ENCODE measurements at places on chromosomes 2 and 18.

DNA sequence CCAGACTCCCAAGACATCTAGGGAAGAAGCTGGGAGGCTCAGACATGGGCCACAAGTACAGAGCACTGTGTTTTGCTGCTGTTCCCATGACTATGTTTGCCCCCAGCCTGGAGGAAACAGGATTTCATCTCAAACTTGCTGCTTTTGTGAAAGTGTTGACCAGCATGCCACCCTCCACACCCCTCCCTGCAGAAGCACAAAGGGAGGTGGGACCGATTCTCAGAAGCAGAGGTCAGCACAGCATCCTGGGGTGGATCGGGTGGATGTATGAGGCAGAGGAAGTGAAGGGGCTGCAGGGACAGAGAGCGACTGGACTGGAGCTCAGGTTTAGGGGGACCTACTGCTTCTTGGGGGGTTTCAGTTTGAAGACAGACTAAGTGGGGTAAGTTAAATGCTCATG is 209.2 kb downstream of the ZNF516 start:
- DNase-seq, result no peak

- DNase-seq, result no peak
Observed at GRCh38 chr2:175154661-175155082, 13.3 kb downstream of the ATF2 start.

DNA sequence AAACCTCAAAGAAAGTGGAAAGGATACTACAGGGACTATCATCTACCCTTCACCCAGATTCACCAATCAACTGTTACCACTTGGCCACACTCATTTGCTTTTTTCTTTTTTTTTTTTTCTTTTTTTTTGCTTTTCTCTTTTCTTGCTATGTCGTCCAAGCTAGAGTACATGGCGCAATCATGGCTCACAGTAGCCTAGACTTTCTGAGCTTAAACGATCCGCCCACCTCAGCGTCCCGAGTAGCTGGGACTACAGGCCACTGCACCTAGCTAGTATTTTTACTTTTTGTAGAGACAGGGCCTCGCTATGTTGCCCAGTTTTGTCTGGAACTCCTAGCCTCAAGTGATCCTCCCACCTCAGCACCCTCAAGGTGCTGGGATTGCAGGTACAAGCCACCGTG is 24.0 kb downstream of the BIN1 start:
- no peak for DNase-seq

DNA sequence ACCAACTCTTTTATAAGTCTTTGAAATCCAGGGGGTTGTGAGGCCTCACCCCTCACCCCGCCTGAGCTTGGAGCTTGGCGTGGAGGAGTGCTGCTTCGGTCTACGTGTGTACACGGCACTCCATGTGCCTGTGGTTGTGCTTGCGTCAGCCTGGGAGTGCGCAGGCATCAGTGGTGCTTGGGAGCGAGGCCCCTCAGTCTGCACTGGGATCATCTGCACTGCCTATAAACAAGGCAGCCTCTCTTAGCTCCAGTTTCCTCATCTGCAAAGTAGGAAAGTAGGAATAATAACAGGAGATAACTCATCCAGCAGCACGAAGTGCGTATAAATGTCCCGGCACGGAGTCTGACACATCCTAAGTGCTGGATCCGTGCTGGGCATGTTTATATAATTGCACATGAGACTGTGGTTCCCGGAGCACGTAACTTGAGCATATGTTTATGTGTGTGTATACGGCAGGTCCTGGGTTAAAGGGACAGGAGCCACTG is 1.2 kb downstream of the GYPC start:
- peak; percentile 29 for DNase-seq

DNA sequence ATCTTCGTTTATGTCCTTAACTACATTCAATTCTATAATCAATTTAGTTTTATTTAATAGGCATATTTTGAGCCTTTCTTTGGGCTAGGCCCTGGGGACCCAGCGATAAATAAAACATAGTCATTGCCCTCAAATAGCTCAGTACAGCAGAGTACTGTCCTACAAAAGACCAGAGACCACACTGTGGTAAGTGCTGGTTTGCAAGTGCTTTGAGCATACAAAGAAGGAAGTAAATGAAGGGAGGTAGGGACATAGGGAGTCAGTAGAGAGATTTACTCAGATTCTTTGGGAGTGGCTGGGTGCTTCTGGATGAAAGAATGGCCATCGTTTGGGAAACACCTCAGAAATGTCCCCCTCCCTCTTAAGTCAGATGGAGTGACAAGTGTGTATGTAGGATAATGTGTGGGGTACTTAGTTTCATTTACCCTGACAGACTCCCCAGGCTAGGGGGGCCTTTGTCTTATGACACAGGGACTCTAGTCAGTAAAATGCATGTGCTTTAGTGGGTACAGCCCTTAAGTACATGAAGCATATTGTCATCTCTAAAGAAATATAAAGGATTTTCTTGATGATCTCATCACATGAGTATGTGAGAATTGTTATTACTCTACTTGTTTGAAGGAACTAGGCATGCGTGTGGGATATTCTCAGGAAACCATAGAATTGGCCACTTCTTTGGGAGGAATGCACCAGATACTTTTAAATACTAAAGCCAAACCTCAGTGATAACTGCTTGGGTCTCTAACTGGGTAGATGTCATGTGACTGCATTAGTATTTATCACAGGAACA is 35.1 kb downstream of the MAPRE2 start:
- no peak for DNase-seq

DNA sequence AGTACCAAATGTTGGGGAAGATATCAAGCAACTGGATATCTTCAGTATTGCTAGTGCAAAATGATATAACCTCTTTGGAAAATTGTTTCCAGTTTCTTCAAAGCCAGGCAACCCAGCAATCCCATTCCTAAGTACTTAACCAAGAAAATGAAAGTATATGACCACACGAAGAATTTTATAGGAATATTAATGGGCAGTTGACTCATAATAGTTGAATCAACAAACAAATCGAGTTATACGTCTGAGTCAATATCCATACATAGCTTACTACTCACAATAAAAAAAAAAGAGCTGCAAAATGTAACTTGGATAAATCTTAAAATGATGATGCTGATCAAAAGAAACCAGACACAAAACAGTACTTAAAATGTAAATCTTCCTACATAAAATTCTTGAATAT is 810.4 kb downstream of the METTL4 start:
- DNase-seq, result no peak

DNA sequence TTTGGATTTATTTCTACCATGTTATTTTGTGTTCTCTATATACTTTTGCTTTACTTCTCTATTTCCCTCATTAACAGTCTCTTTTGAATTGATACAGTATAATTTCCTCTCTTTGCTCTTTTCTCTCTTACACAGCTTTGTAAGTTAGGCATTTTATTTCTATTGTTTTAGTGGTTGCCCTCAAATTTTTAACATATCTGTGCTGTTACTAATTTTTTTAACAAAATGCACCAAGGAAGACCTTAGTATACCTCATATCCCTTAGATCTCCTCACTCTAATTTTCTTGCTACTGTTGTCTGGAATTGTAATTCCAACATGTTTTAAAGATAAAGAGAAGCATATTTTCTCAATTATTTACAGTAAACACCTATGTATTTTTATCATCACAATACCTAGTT is 416.8 kb upstream of the SLC14A2 start:
- DNase-seq, result no peak

GRCh38 chr2:37026050-37026449 is 58.1 kb downstream of the HEATR5B start:
- no peak for DNase-seq

DNA sequence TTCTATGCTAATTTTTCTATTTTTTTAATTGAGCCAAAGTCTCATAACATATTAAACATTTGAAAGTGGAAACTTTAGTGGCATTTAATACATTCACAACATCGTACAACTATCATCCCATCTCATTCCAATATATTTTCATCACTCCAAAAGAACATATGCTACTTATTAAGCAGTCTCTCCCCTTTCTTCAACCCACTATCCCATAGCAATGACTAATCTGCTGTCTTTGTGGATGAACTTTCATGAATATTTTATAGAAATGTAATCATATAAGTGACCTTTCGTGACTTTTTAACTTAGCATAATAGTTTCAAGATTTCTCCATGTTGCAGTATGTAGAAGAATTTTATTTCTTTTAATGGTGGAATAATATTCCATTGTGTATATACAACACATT is 90.3 kb downstream of the CCDC178 start:
- DNase-seq, result no peak

DNA sequence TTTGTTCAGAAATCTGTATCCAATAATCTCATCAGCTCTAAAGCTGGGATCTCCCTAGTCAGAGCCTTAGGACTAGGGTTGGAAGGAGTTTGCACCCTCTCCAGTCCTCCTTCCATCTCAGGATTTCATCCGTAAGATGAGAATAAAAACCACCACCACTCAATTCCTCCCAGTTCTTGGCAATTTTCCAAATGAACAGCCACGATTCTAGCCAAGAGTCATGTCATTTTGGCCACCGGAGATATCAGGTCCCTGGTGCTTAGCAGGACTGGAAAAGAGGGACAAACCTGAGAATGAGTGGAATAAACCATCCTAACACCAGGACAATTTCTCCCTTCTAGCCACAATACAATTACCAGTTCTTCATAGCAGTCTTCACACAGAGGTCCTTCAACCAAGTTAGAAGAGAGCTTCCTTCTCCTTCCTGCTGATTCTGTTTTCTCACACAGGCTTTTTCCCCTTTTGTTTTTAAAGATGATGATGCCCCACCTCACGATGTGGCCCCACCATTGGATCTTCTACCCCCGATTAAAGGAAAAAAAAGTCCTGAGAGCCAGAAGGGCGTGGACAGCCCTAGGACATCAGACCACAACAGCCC is 36.2 kb downstream of the KIAA2012 start:
- no peak for DNase-seq

GRCh38 chr2:10293603-10294002 is 9.1 kb upstream of the HPCAL1 start:
- no peak for DNase-seq

- DNase-seq, result peak; percentile 81
Observed at GRCh38 chr2:218896501-218897393, 16.1 kb downstream of the WNT10A start.

GRCh38 chr2:121058852-121059558 is 226.0 kb downstream of the TFCP2L1 start:
- DNase-seq, result no peak

- no peak for DNase-seq
Observed at GRCh38 chr2:79585701-79586433, 73.0 kb downstream of the CTNNA2 start.

DNA sequence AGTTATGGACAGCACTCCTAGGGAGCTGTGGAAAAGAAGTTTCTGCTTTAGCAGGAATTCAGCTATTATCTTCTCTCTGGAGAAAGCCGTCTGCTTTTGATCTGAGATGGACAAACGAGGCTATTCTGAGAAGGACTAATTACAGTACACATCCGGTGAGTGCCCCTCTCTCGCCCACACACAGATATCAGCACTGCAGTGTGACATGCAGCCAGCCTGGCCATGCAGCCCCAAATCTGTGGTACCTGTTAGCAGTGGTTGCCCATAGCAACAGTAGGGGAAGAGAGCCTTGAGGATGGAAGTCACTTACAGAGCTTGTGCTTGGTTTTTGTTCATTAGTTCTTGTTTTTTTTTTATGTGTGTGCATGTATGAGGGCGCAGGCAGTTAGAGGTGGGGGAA is 73.9 kb upstream of the TRIB2 start:
- DNase-seq, result no peak

GRCh38 chr2:149739883-149740265 is 152.3 kb upstream of the MMADHC start:
- DNase-seq, result no peak

DNA sequence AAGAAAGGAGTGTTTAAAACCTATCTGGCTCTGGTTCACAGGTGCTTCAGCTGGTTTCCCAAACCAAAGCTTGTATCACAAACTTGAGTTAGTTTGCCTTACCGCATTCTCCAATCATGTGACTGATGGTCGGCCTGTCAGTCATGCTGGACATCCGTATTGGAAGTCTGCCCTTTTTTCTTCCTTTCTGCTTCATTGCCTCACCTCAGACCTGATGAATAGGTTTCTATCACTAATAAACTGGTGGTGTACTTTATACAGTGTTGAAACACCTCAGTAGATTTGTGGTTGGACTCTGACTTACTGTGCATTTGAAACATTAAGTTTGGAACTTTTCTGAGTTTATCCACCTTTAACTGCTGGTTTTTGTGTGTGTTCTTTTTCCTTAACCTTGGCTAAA is 84.1 kb downstream of the R3HDM1 start:
- no peak for DNase-seq

DNA sequence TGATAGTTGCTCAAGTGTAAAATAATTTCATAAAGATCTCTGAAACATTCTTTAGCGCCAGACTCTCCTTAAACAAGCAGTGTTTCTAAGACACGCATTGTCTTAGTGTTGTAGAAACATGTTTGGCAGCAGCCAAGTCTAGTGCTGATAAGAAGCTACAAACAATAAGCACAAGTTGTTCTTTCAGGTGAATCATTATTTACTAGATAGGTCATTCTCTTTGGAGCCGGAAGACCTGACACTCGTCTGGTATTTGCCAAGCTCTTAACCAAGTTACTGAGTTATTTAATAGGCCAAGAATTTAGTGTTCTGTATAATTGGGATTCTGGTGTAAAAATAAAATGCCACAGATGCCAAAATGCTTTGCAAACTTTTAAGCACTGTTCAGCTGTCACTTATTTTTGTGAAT is 852.1 kb downstream of the CPS1 start:
- DNase-seq, result no peak

GRCh38 chr18:61817086-61817485 is 75.7 kb downstream of the RNF152 start:
- DNase-seq, result no peak

DNA sequence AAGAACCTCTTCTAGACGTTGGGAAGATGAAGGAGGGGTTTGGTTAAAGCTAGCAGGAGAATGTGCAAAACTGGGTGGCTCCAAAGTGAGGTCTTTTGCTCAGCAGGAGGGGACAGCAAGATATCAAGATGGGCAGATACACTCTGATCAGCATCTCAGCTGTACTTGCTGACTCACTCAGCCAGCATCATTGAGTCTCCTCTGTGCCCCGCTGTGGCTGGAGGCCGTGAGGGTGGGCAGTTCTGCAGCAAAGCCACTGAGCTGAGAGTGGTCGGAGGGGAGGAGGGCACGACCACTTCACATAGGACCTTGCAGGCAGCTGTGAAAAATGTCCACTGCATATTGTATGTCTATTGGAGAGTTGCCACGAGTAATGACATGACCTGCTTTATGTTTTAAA is 152.0 kb downstream of the CAPN13 start:
- DNase-seq, result no peak

- DNase-seq, result no peak
Observed at GRCh38 chr2:211690736-211691135, 847.9 kb downstream of the ERBB4 start.

- no peak for DNase-seq
Observed at GRCh38 chr2:8850845-8851487, 13.6 kb upstream of the KIDINS220 start.

GRCh38 chr18:22667616-22668422 is 250.1 kb upstream of the CTAGE1 start:
- DNase-seq, result no peak
